ENCODE measurements at places on chromosomes 2 and 18. TPM values are rescaled to one million over a fixed set of nuclear protein-coding genes. Genes with fewer than 3 reads are reported as not detected.

CRYBA2 gene
- total RNA-seq = not detected

GAL3ST2 gene
- total RNA-seq = 0.55 TPM

CFAP221 gene
- total RNA-seq = 1.2 TPM

MAPK4 gene
- 0.25 TPM for total RNA-seq

RAD51AP2 gene
- total RNA-seq = 0.30 TPM
